ENCODE measurements at places on chromosomes 13 and 19. TPM values are rescaled to one million over a fixed set of nuclear protein-coding genes. Genes with fewer than 3 reads are reported as not detected.

Gene UNC13A
- total RNA-seq: 0.14 TPM

Gene URAD
- not detected for total RNA-seq

Gene SLC25A41
- 0.24 TPM for total RNA-seq

Gene CLEC4M
- 0.38 TPM for total RNA-seq

Gene SOX1
- not detected for total RNA-seq

Gene PLPP2
- total RNA-seq: 4.5 TPM

Data from posterior vena cava (tissue), 2 donors.